Urinary bladder (tissue), 4 donors: ENCODE measurements at places on chromosomes 5 and 9. TPM values are rescaled to one million over a fixed set of nuclear protein-coding genes. Genes with fewer than 3 reads are reported as not detected.

FBP2 gene
- 2.2 TPM for total RNA-seq

NME5 gene
- total RNA-seq: 6.7 TPM

RLN1 gene
- total RNA-seq: 0.42 TPM

PITX1 gene
- total RNA-seq: 50.1 TPM

EGFLAM gene
- 17.4 TPM for total RNA-seq
